ENCODE measurements at places on chromosomes 2 and 18. TPM values are rescaled to one million over a fixed set of nuclear protein-coding genes. Genes with fewer than 3 reads are reported as not detected.

Gene GKN1
- not detected for total RNA-seq

Gene NYAP2
- not detected for total RNA-seq

Gene C2orf92
- 7.0 TPM for total RNA-seq

Gene SP140
- total RNA-seq, result 0.51 TPM

Gene RAD51AP2
- total RNA-seq, result 4.2 TPM

Gene MCM6
- 19.8 TPM for total RNA-seq

Gene MALL
- 40.1 TPM for total RNA-seq

Gene GNAL
- 4.2 TPM for total RNA-seq

Gene NPPC
- total RNA-seq, result 3.2 TPM

Gene UCN
- total RNA-seq, result 4.2 TPM

Gene EFEMP1
- 46.3 TPM for total RNA-seq

DNA sequence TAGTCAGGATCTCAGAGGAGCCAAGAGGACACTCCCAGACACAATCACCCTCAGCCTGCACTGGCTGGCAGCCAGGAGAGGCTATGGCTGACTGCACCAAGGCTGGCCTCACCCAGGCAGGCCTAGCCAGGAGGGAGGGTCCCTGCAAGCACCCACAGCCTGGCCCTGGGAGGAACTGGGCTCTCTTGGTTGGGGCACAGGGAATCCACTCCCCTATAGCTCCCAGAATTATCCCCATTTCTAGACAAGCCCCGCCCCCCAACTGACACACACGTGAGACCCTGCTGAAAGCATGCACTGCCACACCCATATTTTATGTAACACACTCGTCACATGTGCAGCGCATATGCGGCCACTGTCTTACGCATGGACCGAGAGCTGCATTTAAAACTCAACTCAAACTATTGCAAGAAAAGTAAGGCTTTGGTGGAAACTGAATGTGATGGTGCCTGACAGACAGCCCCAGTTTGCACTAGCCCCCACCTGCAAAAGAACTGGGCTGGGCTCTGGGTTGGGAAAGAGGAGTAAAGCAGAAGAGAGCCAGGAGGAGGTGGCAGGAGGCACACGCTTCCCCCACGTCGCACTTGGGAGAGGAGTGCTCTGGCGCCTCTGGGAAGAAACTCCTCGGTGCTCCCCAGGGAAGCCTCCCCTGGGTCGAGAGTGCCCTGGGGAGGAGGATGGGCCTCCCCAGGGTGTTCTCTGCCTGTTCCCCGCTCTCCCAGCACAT lies 28.9 kb upstream of the ARHGEF4 start:
- DNase-seq, result peak; percentile 29

DNA sequence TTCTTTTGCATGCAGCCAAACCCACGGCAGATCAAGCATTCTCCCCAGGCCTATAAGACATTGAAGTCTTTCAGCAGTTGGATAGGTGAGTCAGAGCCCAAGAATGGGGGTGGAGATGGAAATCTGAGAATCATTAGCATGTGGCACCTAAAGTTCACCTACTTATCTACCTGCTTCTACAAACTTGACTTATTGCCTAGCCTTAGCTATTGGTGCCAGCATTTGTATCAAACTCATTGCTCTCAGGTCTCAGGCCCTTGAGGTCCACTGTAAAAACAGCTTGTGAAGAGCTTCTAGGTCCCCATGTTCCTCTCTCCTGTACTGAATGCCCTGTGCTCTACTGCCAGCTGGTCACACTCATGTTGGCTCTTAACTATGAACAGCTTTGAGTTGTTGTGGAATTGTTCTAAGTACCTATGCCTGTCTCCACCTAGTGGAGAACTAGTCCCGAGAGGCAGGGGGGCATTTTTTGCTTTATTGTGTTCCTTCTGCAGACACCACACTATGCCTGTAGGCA lies 278.4 kb upstream of the SPRED2 start:
- DNase-seq, result no peak

DNA sequence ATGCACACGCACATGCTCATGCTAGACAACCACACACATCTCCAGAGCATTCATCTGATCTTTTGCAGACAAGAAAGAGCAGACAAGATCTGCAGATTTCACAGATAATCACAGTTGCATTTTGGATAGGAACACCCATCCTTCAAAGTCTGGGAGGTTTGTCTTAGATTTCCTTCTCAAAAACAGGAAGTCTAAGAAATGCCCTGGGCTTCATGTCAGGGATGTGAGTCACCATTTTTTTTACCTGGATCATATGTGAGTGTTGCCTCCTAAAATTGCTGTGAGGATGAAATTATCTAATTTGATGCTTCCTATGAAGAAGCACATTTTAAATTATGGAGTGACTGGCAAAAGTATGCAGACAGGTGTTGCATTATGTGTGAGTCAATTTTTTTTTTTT lies 46.1 kb downstream of the SRD5A2 start:
- DNase-seq, result no peak

- no peak for DNase-seq
Observed at GRCh38 chr2:19664646-19665045, 237.1 kb downstream of the TTC32 start.

- no peak for DNase-seq
Observed at GRCh38 chr18:23967321-23968089, 47.0 kb upstream of the TTC39C start.

DNA sequence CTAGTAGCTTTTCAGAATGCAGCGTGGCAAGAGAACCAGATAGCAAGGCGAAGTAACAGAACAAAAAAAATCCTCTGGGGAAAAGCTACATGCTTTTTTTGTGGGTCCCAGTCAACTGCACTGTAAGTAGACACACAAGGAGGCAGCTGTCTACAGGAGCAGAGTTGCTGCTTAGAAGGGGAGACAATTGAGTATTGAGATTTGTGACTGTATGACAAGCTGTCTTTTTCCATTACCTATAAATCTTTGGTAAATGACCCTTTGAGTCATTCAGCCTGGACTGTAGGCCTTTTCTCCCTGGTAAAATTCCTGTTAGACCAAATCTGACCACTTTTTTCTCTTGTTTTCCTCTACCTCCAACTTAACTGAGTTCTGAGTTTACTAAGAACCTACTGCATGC lies 144.1 kb upstream of the FOSL2 start:
- DNase-seq, result no peak

DNA sequence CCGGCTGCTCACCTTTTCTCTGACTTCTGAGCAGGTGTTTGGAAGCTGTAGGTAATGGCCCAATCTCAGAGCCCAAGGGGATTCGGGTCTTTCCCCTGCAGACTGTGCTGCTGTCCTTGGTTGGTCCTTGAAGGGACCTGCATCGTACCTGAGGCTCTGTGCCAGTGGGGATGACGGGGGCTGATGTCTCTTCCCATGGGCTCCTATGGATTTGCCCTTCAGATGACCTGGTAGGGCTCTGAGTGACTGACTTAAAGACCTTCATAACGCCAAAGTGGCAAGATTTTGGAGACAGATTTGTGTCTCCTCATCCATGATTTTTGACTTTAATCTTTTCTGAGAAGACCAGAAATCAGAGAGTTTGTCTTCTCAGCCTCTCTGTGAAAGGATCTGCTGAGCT lies 166.1 kb downstream of the FAM210A start:
- DNase-seq, result no peak

DNA sequence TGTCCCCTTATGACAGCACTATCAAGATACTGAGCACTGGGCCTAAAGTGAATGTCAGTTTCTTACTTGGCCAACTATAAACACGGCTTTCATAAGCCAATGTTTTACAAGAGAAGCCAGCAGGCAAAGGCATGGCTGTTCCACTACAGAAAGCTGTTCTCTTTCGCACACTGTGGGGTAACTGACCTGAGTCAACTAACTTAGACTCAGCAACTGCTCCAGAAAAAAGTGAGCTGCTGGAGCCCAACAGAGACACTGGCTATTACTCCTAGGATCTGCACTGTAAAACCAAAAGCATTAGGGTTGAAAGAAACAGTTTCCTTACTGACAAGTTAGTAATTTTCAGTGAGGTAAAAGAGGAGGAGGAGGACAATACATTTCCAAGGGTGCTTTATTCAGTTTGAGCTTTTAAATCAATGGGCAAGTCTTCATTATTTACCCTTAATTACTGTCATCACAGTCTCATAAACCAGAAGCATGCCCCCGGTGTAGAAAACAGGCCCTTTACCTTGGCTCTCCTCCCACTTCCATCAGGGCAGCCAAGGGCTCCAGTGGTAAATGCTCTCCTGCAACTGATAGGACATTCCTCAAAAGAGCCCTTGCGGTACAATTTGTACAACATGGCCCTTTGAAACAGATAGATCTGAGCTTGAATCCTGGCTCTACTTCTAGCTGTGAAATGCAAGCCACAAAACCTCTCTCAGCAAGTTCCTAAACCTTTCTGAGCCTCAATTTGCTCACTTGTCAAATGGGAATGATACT lies 275.7 kb downstream of the PDE11A start:
- DNase-seq, result no peak

DNA sequence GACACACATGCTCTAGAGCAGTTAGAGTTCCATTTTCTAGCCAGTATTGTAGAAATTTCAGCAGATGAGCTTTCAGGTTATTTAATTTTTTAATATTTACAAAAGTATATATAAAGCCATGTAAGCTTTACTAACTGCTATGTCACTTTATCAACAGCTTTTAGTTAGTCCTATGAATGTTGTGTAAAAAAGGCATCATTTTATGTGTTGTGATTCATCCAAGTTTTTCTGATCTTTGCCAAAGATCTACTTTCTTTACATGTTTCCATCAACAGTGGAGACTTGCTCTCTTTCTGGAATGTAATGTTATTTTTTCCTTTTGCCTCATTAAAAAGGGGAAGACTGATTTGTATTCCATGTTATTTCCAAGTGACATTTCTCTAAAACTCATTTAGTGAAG lies 125.2 kb upstream of the TFPI start:
- no peak for DNase-seq

DNA sequence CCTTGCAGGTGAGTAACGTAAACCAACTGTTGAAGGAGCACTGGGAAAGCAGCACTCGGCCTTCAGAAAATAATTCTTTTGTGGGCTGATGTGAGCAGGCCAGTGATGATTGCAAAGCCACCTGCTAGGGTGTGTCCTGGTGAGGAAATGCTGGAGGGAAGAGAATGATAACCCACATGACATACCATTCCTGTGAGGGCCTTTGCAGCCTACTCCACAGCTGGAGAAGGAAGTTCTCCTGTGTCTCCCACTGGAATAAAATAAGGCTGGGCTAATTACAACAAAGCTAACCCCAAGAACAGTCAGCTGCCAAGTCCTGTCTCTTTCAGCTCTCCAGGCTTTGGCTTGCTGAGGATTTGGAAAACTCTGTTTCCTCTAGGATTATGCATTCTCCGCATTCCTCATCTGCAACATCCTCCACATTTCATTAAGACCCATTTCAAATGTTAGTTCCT lies 16.7 kb upstream of the DSG1 start:
- DNase-seq, result no peak

DNA sequence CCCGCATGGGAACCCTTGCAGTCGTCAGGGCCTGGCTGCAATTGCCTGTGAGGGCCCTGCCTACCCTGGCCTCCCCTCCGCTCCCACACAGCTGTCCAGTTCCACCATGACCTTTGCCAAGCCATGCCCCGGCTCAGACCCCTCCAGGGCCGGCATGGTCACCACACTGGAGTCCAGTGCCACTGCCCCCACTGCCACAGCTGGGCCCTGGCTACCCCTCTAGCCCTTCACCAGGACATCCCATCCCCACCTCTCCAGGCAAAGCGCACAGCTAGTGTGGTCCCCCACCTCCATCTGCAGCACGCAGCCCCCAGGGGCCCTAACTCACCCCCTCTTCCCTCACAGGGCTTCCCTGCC lies 70.3 kb upstream of the SMAD7 start:
- DNase-seq, result no peak

DNA sequence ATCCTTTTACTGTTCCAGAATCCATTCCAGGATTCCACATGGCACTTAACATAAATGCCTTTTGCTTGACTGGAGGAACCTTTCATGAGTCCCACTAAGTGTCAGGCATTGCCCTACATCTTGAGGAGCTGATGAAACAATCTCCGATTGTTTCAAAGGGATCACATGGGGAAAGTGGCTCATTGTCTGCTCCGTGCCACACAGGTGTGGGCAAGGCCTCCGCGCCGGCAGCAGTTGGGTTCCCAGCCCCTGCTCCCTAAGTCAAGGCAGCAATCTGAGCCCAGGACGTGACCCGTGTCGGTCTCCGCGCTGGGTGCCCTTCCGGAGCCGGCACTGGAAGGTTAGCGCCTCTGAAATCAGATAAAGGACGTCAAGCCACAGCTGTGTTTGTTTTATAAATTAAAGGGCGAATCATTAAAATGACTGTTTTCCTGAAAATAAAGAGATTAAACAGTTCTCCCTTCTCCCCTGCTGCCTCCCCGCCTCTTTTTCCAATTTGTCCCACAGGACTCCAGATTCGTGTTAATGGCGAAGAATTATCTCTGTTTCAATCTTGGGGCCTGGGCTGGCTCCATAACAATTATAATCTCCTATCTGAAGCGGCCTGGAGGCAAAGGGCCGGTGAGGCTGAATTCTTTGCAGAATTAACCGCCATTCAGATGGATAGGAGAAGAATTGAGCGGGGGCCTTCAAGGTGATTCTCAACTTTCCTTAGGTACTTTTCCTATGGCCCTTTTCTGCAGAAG lies 84.3 kb upstream of the FZD7 start:
- DNase-seq, result no peak

- DNase-seq, result no peak
Observed at GRCh38 chr2:123362671-123363440, 662.2 kb upstream of the CNTNAP5 start.

GRCh38 chr2:46850742-46851141 lies 64.9 kb downstream of the MCFD2 start:
- peak; percentile 35 for DNase-seq

GRCh38 chr18:48842259-48843061 lies 108.3 kb downstream of the SMAD7 start:
- no peak for DNase-seq

- DNase-seq, result no peak
Observed at GRCh38 chr2:16100006-16100405, 159.7 kb downstream of the MYCN start.

GRCh38 chr2:172431993-172432392 lies 4.6 kb downstream of the ITGA6 start:
- DNase-seq, result no peak

DNA sequence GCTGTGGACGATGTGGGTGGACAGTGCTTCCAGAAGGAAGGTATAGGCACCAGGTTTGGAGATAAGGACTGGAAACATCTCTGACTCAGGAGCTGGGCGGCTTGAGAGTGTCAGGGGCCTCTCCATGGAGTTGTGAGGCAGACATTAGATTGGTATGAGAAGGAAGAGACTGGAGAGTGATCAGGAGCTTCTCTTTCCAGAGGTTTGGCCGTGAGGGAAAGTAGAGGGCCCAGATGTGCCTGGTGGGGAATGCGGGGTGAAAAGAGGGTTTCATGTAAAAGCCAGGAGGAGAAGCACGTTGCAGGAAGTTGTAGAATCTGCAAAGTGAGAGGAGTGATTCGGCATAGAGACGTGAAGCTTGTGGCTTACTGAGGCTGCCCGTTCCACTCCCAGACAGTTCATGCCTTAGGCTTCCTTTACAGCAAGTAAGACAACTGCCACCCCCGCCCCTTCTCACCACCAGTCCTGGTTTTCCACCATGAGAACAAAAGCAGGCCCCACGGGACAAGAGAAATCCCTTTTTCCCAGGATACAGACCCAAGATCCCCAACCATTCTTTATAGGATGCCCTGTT lies 166.3 kb upstream of the HDAC4 start:
- DNase-seq, result no peak

- DNase-seq, result no peak
Observed at GRCh38 chr2:100993294-100993693, 8.8 kb upstream of the RPL31 start.

Data from prostate gland (tissue), 2 donors.